SHP77 (cell line): ENCODE measurements at places on chromosomes 12 and 14.

- DNase-seq = no peak
Measured at GRCh38 chr14:91723501-91723900, 8.4 kb downstream of the CATSPERB start.

DNA sequence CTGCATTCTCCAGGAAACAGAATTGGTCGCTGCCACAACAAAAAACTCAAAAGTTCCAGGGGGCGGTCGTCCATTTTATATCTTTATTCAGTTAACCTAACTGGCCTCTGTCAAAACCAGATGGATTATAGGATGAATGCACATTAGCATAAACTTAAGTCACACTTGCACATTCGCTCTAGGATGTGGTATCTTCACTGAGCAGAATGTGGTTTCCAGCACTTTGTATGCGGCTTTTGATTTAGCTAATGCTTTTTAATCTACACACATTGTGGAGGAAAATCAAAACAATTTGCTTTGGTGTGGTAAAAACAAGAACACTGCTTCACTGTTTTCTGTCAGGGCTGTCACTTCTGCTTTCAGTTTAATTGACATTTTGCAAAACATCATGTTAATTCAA is 4.5 kb downstream of the TAS2R50 start:
- DNase-seq = no peak

GRCh38 chr12:123344086-123344485 is 20.6 kb downstream of the SBNO1 start:
- DNase-seq = no peak

- DNase-seq = no peak
Measured at GRCh38 chr12:33357181-33357580, 82.4 kb downstream of the SYT10 start.
